Activated T-helper 17 cell treated with anti-CD3 and anti-CD28 coated beads, Interleukin-2, amount 50 U/mL, for 72 hours (primary cell): ENCODE measurements at places on chromosomes 7 and 10. TPM values are rescaled to one million over a fixed set of nuclear protein-coding genes. Genes with fewer than 3 reads are reported as not detected.
A peak's percentile ranks its signal among the peaks of the same experiment; 100 is the strongest.

The CLEC5A gene
- not detected for total RNA-seq

The PGAM2 gene
- total RNA-seq, result 2.4 TPM

The LOXL4 gene
- not detected for total RNA-seq

The SEC23IP gene
- 53.9 TPM for total RNA-seq

The LRGUK gene
- 0.30 TPM for total RNA-seq

The TMEM178B gene
- 1.7 TPM for total RNA-seq

The EPO gene
- total RNA-seq, result not detected

- peak; percentile 72 for ATAC-seq
Measured at GRCh38 chr7:12730523-12730922, 43.1 kb downstream of the ARL4A start.

- peak; percentile 79 for ATAC-seq
Measured at GRCh38 chr10:33143160-33143728, 185.2 kb upstream of the ITGB1 start.

GRCh38 chr7:44754802-44755697 is 6.4 kb downstream of the ZMIZ2 start:
- no peak for ATAC-seq

DNA sequence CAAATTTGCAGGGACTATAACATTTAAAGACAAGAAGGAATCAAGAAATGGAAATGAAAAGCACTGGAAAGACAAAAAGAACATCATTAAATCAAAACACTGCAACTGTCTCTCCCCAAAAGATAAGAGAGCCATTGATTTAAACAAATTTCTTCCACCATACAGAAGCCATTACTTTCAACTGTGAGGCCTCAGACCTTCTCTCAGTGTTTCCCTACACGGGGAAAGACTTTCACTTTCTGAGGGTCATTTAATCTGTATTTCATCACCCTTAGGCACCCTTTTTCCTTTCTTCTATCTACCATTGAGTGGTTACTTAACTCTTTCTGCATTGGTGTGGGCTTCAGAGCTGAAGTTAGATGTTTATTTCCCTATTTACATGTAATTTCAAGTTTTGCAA is 47.5 kb downstream of the CCDC172 start:
- ATAC-seq, result no peak
